Cortex of kidney (tissue), 1 donor: ENCODE measurements at places on chromosomes 12 and 14.

GRCh38 chr12:65879878-65880277 is 55.6 kb downstream of the HMGA2 start:
- no peak for DNase-seq

GRCh38 chr14:101624536-101624935 is 63.2 kb downstream of the DIO3 start:
- no peak for DNase-seq

- DNase-seq: no peak
Measured at GRCh38 chr14:34596891-34597290, 33.1 kb downstream of the SNX6 start.

DNA sequence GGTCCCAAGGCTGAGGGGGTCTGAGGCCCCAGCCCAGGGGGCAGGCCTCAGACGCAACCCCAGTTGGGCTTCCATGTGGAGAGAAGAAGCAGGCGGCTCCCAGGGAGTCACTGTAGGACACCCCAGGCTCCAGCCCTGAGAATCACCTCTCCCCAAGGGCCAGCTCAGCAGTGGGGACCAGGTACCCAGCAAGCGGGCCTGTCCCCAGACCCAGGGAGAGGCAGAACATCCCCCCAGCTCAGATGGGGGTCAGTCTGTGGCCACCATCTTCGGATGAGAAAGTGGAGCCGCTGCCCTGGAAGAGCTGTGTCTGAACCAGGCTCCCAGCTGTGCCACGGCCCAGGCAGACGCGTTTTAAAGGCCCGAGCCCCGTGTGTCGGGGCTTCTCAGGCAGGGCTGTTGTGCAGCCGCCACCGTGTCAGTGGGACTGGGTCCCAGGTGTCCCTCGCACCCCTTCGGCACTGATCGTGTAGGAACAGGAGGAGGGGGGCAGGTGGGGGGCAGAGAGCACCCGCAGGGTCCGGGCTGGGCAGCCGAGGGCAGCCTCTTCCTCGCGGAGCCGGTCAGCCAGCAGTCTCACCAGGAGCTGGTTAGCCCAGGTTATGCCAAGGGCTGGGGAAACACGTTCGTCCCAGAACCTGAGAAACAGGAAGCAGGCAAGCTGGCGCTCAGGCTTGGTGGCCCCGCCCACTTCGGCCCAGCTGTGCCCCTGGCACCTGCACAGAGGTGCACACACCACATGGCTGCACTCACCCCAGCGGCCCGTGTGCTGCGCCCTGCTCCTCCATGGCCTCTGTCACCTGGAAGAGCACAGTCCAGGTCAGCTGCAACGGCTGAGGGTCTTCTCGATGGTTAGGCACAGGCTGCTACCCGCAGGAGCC is 16.6 kb downstream of the XRCC3 start:
- no peak for DNase-seq

DNA sequence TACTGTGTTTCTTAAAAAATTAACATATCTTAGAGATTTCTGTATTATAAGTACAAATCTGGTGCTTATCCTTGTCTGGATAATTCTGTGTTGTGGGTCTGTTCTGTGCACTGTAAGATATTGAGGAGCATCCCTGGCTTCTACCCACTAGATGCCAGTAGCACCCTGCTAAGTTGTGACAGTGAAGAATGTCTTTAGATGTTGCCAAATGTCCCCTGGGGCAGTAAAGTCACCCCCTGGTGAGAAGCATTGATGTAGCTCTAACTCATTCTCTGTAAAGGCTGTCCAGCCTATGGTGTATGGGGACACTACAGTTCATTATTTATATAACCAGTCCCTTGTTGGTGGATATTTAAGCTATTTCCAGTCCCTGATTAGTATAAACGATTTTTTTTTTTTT is 31.4 kb downstream of the MAP1LC3B2 start:
- no peak for DNase-seq

DNA sequence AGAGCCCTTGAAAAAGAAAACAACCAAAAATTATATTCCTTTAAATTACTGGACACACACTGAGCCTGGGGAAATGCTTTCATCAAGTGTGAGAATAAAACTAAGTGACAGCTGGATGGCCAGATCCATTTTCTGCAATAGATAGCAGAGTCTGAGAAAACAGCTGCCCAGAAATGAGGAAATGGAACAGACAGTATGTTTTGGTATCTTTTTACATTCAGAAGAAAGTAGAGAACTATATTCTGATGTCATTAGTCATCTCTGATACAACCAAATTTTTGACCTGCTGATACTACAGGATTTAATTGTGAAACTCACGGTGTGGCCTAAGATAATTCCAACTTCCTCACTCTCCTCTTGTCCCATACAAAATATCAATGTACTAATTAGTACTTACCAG is 78.2 kb downstream of the HMGA2 start:
- DNase-seq: no peak

DNA sequence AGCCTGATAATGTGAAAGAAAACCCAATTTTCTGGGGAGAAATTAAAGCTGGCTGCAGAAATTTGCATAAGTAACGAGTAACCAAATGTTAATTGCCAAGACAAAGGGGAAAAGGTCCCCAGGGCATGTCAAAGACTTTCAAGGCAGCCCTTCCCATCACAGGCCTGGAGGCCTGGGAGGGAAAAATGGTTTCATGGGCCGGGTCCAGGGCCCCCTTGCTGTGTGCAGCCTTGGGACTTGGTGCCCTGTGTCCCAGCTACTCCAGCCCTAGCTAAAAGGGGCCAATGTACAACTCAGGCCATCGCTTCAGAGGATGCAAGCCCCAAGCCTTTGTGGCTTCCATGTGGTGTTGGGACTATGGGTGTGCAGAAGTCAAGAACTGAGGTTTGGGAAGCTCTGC is 96.5 kb downstream of the PPP1R12A start:
- DNase-seq: no peak

DNA sequence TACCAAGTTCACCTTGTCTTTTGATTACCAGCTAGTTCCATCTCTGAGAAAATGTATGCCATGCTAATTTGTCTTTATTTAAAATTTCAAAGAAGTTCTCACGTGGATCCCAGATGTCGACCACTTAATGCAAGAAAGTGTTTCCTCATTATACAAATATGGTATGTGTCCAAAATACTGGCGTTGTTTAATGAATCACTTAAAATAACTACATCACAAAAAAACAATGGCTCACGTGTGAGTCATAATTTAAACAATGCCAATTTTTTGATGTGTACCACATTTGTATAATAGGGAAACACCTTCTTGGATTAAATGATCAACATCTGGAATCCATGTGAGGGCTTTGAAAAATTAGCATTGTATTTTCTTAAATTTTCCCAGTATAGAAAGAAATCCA is 40.8 kb downstream of the DBX2 start:
- no peak for DNase-seq

DNA sequence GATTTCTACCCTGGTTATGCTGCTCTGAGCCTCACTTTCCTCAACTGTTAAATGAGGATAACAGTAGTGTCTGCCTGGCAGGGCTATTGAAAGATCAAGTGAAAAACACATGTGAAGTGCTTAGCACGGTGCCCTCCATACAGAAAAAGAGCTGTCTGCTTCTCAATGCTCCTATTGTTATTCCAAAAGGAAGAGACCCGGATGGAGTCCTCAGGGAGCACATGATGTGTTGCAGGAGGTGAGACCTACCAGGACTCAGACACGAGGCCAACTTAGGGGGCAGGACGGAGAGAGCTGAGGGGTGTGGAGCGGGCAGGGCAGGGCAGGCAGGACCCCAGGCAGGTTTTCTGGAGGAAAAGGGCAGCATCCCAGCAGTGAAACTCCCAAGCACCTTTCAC is 8.9 kb downstream of the FAIM2 start:
- DNase-seq: no peak

DNA sequence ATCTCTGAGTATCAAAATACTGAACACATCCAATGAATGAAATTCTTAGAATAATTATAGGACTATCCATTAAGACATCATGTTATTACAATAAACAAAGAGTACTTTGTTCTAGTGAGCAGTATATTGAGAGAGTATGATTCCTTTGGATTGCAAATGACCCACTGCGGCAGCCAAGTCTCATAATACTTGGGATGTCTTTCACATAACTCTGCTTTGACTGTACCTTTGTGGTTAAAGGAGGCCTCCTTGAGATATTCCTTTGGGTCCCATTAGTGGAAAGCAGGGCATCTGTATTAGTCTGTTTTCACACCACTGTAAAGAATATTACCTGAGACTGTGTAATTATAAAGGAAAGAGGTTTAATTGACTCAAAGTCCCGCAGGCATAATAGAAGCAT is 593.8 kb downstream of the TRHDE start:
- DNase-seq: no peak

- DNase-seq: no peak
Measured at GRCh38 chr14:94114589-94115057, 4.1 kb downstream of the IFI27 start.

DNA sequence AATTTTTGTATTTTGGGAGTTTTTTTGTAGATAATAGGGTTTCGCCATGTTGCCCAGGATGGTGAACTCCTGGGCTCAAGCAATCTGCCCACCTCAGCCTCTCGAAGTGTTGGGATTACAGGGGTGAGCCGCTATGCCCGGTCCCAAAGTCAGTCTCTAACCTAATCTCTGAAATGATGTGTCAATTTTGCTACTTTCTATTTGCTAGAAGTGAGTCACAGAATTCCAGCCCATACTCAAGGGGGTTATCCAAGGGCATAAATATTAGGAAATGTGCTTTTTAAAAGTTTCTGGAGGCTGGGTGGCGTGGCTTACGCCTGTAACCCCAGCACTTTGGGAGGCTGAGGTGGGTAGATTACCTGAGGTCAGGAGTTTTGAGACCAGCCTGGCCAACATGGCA is 40.5 kb downstream of the RESF1 start:
- DNase-seq: no peak

GRCh38 chr12:63911341-63911740 is 66.8 kb downstream of the SRGAP1 start:
- DNase-seq: no peak

DNA sequence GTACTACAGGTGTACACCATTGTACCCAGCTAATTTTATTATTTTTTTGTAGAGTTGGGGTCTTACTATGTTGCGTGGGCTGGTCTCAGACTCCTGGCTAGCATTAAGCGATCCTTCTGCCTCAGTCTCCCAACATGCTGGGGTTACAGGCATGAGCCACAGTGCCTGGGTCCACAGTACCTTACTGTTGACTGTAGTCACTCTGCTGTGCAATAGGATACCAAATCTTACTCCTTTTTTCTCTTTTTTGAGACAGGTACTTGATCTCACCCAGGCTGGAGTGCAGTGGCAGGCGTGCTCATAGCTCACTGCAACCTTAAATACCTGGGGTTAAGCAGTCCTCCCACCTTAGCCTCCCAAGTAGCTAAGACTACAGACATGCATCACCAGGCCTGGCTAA is 25.6 kb downstream of the PSMA6 start:
- no peak for DNase-seq

- no peak for DNase-seq
Measured at GRCh38 chr12:119060847-119061796, 79.8 kb downstream of the SRRM4 start.

DNA sequence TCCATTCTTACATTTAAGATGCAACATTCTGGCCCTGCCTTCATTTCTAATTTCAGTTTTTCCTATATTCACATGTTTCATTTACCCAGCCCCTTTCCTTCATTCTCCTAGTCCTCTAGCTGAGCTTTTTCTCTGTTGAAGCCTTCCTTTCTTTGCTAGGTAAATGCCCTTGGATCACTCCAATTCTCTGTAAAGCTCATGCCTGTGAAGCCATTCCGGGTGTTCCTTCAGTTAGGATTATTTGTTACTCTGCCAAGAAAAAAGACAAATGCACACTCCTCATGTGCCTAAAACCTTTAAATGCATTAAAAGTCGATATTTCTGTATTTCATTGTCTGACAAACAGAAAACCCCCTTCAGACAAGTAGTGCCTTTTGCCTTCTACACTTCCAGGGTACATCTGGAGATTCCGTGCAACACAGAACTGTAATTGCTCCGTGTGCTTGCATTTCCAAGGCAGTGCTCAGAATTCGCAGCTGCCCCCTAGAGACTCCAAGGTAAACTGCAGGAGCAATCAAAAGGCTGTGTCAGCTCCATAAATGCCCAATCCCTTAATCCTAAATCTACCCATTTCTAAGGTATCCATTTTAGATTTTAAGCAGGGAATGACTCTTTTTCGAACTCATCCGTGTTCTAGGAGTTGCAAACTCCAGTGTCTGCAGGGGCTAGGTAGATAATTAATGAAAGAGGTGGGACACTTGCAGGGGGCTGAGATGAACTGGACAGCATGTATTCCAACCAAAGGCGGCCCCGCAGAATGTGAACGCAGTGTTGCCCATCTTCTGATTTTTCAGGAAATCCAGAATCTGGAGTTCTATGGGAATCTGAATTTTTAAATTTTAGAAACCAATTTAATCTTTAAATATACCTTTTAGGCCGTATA is 320.2 kb downstream of the GRIN2B start:
- DNase-seq: no peak

GRCh38 chr12:94110258-94110657 is 38.1 kb upstream of the PLXNC1 start:
- no peak for DNase-seq
